ENCODE measurements at places on chromosomes 3 and 15.

DNA sequence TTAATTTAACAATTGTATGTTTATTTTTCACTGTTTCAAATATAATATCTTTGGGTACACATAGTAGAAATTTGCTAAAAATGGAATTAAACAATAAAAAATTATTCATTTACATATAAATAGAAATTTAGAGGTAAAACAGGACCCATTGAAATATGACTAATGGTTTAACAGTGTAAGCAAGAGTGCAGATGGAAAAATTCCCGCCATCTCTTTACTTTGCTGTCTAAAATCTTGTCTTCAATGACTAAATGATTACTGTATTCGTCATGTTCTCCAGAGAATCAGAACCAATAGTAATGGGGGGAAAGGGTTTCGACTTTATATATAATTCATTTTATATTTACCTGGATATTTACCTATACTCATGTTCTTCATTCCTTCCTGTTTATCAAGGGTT lies 163.1 kb downstream of the IL1RAP start:
- DNase-seq = no peak

DNA sequence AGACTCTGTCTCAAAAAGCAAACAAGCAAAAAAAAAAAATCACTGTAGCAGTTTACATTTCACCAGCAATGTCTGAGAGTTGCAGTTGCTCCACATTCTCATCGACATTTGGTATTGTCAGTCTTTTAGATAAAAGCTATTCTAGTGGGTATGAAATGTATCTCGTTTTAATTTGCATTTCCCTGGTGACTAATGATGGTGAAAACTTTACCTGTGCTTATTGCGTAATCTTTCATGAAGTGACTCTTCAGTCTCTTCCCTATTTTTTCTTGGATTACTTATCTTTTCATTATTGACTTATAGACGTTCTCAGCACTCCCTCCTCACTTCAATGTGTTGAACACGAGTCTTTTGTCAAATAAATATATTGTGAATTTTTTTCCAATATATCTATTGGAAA lies 37.2 kb upstream of the CLSTN2 start:
- no peak for DNase-seq

DNA sequence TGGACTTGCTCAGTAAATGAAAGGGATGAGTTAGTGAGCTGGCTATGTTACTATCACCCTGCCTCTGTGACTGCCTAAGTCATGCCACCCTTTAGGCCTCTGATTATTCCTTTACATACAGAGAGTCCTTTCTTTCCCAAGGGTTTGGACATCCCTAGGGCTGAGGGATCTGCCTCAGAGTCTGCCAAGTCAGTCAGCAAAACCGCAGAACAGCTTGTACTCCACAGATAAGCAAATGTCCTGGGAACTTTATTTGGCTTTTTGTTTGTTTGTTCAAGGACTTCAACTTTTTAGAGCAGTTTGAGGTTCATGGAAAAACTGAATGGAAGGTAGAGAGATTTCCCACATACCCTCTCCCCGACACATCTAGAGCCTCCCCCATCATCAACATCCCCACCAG lies 82.6 kb upstream of the TRIM42 start:
- DNase-seq = no peak

DNA sequence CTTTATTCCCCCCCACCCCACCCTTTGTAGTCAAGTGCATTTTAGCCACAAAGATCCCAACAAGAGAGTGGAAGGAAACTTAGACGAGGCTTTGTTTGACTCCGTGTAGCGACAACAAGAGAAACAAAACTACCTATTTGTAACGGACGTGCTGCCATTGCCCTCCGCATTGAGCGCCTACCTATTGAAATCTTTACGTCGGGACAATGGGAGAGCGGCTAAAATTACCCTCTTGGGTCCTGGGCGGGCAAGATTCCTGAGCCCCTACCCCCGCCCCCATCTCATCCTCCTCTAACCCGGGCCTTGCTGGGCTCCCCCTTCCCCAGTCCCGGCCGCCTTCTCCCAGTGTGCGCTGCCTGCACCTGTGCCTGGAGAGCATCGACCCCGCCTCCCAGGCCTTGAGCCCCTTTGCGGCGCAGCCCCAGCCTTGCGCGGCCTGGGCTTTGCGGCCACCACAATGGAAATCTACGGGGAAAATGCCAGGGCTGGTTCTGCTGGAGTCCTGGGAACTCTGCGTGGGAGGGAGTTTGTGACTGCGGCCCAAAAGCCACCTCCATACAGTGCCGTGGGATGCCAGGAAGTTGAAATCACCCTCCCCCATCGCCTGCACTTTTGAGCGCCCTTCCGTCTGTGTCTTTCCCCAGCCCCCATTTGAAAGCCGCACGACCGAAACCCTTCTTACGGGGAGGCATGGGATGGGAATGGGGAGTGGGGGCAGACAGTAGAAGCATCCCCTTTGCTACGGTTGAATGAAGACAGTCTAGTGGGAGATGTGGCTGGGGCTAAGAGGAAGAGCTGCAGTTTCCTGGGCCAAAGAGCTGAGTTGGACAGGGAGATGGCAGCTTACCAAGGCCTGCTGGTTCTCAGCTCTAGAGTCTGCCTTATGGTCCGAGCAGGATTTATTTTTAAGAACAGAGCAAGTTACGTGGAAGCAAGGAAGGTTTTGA lies 1.1 kb upstream of the SOX2 start:
- DNase-seq = no peak

DNA sequence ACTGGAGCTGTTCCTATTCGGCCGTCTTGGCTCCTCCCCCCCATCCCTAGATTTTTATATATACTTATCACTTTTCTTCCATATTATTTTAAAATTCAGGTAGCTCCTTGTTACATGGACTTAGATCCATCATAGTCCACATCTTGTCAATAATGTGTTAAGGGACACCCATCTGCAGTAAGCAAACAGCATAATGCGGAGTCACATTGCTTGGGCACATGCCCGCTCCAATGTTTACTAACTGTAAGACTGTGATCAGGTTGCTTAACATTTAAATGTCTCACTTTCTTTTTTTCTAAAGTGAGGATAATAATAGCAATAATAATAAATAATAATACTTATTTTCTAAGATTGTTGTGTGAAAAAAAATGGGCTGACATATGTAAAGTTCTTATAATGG lies 303.2 kb upstream of the SOX14 start:
- DNase-seq = no peak

- no peak for DNase-seq
Measured at GRCh38 chr15:75815811-75816719, 27.2 kb upstream of the UBE2Q2 start.

GRCh38 chr3:47413751-47414150 lies 32.9 kb downstream of the PTPN23 start:
- no peak for DNase-seq

DNA sequence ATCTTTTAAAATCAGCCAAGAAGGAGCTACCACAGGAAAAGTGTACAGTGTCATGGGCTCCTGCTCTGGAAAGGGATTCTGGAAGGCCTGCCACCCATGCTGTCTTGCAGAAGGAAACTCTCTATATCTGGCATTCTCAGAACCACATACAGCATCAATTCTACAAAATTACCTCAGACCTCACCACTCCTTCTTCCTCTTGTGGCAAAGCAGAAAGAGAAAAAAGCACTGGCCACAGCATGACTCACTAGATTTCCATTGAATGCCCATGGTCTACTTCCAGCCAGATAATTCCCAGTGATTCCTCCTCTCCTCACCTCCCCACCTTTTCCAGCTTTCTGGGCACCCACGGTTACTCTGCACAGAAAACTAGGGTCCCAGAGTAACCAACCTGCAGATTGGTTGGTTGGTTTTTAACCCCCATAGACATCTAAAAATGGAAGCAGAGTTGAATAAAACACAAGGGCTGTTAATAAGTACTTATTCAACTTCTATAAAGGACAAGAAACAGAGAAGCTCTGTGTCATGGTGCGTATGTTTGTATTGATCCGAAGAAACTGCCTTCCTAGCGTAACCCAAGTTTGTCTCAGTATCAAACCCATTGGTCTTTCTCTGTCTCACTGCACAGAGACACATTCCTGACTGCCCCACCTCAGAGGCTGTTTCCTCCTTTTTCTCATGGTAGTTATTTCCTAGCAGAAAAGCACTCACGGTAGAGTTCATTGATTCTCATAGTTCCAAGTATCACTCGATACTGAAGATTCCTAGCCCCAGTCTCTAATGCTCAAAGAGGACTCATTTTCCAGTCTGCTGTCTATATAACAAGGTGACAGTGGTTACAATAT lies 67.7 kb downstream of the LDHAL6B start:
- DNase-seq = no peak

DNA sequence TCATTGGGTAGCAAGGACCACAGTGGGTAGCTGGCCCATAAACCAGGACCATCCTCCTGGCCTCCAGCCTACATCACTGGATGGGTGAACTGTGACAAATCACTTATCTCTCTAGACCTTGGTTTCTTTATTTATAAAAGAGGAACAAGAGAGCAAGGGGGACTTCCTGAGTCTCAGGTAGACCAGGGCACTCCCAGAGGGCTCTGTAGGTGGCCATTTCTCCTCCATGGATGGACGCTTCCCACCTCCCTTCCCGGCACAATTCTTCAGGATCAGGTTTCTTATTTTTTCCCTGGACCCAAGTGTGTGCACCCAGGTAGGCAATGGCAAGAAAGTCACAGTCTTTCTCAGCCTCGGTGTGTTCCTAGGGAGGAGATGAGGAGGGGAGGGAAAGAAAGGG lies 41.4 kb upstream of the SPATA12 start:
- no peak for DNase-seq

GRCh38 chr15:25611603-25612002 lies 172.8 kb upstream of the UBE3A start:
- no peak for DNase-seq

DNA sequence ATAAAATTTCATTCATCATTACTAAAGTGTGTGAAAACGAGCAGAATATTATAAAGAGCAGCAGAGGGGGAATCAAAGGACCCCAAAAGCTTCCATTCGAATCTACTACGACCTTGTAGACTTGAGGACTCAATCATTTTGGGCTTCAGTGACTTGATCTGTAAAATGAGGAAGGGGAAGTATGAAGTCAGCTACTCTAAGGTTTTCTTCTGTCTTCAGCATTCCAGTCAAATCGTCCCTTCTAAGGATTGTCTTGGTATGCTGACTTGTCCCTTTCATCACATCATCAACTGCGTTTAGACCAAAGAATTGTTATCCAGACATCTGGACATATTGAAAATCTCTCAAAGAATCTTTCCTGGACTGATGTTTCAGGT lies 44.8 kb downstream of the PLD1 start:
- no peak for DNase-seq

DNA sequence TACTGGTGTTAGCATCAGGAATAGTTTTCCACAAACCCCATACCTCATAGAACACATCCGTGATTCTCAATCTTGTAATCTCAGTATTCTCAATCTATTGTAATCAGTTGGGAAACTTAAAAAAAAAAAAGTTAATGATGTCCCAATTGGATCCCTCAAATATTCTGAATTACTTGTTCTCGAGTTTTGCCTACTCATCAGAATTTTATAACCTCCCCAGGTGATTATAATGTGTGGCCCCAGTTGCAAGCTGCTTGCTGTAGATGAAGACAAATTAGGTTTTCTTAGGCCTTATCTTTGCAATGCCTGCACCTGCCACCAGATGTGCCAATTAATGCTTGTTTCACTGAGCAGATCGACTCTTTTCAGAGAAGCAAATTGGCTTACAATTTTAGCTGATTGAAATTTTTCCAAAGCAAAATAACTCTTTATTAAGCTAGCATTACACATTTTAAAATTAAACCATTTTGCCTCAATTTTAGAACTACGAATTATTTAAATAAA lies 19.0 kb upstream of the DIPK2A start:
- no peak for DNase-seq

GRCh38 chr3:181555681-181556080 lies 156.0 kb upstream of the SOX2 start:
- DNase-seq = no peak

- DNase-seq = no peak
Measured at GRCh38 chr3:59774634-59775033, 724.8 kb upstream of the CFAP20DC start.

- peak; percentile 11 for DNase-seq
Measured at GRCh38 chr3:43180027-43180426, 74.1 kb upstream of the POMGNT2 start.

GRCh38 chr15:52068004-52068615 lies 44.5 kb downstream of the BCL2L10 start:
- no peak for DNase-seq

DNA sequence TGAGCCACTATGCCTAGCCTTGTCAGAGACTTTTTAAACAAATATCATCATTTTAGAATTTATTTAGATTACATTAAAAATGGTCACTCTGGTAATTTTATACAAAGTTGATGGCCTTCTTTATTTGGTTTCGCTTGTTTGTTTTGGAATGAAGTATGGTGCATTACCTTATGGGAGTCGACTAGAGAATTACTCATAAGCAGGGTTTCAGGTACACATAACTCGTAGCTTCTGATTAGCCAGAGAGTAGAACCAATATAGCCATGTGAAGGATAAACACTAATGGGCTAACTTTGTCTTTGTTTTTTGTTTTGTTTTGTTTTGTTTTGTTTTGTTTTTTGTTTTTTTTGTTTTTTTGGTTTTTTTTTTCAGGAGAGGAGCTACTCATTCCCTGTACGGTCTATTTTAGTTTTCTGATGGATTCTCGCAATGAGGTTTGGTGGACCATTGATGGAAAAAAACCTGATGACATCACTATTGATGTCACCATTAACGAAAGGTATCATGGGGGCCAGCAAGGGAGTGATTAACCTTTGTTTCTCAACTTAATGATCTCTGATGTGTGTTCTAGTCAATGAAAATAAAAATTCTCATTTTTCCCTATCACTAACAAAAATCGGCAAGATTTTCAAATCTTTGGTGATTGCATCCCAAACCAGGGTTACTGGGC lies 113.2 kb downstream of the IL1RAP start:
- no peak for DNase-seq

DNA sequence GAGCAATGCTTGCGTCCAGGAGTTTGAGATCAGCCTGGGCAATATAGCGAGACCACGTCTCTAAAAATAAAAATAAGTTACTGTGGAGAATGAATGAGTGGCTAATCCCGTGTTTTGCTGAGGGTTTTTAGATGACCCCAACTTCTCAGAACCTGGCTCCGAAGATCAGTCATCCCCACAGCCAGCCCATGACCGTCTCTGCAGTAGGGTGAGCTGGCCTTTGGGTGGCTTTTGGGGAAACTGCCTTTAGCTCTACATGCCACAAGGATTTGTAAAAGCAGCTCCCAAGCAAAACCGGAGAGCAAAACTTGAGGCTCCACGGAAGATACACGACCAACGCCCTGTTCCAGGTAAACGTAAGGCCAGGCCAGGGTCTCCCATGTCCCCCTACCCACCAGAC lies 39.2 kb upstream of the TFRC start:
- DNase-seq = no peak

DNA sequence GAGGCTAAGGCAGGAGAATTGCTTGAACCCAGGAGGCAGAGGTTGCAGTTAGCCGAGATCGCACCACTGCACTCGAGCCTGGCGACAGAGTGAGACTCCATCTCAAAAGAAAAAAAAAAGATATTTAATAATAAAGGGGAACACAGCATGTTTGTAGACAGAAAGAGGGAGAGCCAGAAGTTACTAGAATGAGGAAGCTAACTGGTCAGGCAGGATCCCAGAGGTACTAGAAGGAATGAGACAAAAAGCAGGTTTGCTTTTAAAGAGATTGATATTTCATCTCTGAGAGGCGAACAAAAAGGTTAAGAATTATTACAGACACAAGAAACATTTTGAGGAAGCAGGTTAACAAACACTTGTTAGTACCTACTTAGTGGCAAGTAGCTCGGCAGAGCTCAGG lies 9.2 kb downstream of the CD200R1 start:
- no peak for DNase-seq

- no peak for DNase-seq
Measured at GRCh38 chr3:74447221-74447620, 167.2 kb downstream of the CNTN3 start.

- DNase-seq = no peak
Measured at GRCh38 chr3:145533696-145534095, 627.3 kb downstream of the PLOD2 start.

GRCh38 chr3:194787650-194788049 lies 102.0 kb downstream of the FAM43A start:
- no peak for DNase-seq

Data from activated CD8-positive, alpha-beta memory T cell treated with anti-CD3 and anti-CD28 coated beads for 1 hour (primary cell).